NCI-H1417 treated with DMSO at 0.1 percent for 48 hours (cell line): ENCODE measurements at places on chromosomes 5 and 9.

DNA sequence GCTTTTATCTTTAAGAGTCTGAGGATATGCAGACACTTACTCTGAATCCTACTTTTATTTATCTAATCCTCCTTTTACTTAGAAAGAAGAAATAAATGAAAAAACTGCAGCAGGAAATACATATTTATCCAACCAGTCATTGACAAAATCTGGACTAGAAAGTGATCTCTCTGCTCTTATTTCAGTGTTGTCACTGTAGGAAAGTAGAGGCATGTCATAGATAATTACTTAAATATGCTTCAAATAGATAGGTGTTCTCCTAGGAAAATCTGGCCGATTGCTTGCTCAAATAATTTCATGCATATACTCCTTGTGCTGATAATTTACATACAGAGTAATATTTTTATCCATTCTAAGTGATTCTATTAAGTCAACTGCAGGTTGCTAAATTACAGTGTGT, 2001.9 kb upstream of the C9orf72 start:
- DNase-seq: no peak

DNA sequence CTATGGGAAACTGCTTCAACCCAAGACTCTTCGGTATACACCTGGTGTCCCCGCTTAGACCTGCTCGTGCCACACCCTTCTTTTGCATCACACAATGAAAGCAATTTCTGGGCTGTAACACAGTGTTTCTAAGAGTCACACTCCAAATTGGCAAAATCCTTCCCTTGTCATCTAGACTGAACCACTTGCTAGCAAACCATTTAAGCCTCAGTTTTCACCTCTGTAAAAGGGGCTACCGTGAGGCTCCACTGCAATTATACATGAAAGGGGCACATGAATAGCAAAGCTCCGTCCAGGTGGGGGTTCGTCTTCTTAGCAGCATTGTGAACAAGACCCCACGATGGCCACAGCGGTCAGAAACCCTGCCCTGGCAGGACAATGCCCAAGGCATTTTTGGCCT, 166.8 kb downstream of the PAX5 start:
- DNase-seq: no peak

GRCh38 chr9:77750284-77750683, 102.2 kb upstream of the GNA14 start:
- no peak for DNase-seq

GRCh38 chr5:169169783-169170182, 131.2 kb downstream of the SLIT3 start:
- no peak for DNase-seq

DNA sequence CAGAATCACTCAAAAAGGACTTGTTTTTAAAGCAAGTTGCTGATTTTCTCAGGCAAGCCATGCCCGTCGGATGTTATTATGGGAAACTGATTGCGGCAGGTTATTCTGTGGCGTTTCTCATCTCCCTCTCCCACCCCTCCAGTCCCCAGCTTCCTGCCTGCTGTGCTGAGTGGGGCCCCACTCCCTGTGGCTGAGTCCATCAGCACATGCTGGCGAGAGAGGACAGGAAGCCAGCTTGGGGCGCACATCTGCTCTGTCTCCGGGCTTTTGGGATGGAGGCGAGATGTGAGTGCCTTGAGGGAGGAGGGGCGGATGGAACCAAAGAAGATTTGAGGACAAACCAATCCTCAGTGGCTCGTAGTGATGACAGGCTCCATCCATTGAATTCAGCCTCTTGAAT, 108.0 kb downstream of the DAPK1 start:
- no peak for DNase-seq

DNA sequence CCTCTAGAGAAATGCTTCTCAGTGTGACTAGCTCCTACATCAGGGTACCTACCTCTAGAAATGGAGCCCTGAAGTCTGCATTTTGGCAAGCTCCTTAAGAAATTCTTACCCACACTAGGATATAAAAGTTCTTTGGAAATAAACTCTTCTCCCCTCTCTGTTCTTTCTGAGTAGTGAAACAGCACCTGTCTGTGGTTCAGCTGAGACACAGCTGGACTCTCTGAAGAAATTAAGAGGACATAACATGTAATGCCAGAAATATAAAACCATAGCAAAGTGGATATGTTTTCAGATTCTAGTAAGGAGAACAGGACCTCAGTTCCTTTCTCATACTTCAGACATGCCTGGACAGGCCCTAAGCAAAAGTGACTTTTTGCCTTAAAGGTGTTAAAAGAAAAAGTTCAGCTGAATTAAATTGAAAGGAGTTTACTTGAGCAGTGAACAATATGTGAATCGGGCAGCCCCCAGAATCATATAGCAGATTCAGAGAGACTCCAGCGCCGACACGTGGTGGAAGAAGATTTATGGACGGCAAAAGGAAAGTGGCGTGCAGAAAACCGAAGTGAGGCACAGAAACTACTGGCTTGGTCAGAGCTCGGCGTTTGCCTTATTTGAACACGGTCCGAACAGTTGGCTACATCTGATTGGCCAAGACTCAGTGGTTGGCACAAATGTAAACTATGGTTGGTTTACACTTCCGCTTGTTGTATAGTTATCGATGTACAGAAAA, 64.5 kb downstream of the PRKACG start:
- DNase-seq: no peak

DNA sequence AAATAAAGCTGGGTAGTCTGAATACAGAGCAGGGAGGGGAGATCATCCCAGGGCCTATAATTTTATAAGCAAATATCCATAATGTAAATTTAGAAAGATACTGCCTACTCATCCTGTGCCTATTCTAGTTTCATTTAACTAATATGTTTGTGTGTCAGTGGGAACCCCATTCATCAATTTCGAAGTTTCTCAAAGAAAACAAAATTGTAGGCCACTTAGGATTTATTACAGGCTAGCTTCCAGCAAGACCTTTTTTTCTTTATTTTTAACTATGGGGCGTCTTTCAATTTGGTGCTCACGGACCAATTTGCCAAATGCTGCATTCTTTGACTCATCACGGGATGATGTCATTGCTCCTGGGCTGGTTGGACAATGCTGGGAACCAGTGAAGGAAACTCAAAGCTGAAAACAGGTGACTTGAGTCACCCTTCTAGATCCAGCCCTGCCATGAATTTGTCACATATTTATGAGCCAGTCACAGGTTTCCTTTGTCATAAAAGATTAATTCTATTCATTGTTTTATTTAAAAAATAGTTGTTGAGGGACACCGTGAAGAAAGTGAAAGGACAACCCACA, 13.4 kb downstream of the PCSK5 start:
- DNase-seq: no peak

- no peak for DNase-seq
Measured at GRCh38 chr5:95841914-95842812, 19.6 kb upstream of the GLRX start.

DNA sequence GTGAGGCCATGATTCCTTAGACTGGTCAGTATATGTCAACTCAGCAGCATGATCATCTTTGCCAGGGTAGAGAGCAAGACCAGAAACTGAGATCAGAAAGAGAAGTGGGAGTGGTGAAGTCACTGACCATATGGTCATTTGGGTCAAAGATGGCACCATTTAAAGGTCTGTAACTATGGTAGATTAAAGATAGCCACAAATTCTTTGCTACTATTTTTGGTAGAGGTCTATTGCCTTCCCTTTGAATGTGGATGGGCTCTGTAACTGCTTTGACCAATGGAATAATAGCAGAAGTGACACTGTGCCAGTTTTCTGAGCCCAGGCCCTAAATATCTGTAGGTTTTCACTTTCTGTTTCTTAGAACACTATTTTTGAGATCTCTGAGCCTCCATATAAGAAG, 117.6 kb downstream of the PCSK1 start:
- no peak for DNase-seq

- no peak for DNase-seq
Measured at GRCh38 chr9:112334432-112334841, 1.0 kb upstream of the PTBP3 start.

DNA sequence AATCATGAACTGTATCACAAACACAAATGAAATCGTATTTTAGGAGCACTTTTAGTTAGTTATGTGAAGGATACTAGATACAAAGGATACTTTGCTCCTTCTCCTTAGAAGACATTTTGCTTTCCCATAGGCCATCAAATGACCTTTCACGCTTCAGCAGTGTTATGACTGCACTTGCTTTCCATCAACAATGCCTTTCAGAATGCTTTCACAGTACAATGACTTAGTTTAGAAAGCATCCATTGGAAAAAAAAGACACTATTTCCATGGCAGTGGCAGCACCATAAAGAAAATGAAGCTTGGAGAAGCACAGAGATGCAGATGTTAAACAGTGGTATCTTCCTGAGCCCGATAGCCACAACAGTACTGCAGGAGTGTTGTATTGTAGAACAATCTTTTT, 203.9 kb downstream of the PCSK1 start:
- no peak for DNase-seq

- no peak for DNase-seq
Measured at GRCh38 chr9:71895955-71896354, 15.0 kb downstream of the ABHD17B start.

DNA sequence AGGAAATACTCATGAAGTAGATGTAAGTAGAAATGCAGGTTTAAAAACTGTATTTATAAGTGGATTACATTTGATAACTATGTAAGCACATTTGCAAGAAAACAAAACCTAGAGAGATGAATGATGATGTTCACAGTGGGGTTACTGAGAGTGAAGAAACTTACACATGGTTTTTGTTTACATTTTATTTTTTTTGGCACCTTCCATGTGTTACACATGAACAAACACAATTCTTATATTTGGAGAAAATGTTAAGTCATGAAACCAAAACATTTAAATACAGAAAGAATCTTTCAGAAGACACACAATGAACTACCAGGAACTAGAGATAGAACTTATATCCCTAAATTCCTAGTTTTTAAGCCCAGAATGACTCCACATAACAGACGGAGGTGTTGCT, 51.5 kb upstream of the SPATA31E1 start:
- DNase-seq: no peak

DNA sequence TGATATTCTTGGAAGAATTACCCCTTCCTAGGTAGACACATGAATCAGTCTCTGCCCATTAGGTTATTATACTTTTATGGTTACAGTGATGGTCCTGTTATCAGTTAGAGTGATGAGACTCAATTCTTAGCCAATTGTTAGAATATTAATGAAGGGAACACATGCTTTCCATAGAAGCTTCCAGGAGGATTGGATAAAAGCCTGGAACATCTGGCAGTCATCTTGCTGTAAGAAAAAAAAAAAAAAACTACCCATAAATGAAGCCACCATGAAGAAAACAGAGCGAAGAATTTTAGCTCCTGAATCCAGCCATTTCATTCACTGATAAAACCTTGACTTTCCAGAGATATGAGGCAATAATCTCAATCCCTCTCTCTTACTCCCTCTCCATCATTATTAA, 262.5 kb upstream of the GRIN3A start:
- DNase-seq: no peak

GRCh38 chr9:92242260-92243136, 51.0 kb downstream of the IARS1 start:
- DNase-seq: no peak

DNA sequence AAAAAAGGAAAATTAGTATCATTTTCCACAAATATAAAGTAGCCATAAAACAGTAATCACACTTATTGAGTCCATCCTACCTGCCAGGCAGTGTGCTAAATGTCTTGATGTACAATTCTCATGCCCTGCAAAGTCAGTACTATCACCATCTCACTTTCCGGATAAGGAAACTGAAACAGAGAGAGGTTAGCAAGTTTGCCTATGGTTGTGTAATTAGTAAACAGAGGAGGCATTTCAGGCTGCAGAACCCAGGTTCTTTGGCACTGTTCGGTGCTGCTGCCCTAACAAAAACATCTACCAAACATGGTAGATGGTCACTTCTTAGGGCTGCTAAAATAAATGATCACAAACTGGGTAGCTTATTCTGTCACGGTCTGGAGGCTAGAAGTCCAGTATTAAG, 22.6 kb downstream of the PLAC8L1 start:
- no peak for DNase-seq
